Bronchial epithelial cell (primary cell): ENCODE measurements at places on chromosomes 2 and 18. TPM values are rescaled to one million over a fixed set of nuclear protein-coding genes. Genes with fewer than 3 reads are reported as not detected.

The CHRNG gene
- not detected in 2 replicates for total RNA-seq

The CETN1 gene
- not detected in 2 replicates for total RNA-seq

The NAT8 gene
- total RNA-seq, result not detected in 2 replicates

The XRCC5 gene
- 131 and 185 TPM in 2 replicates for total RNA-seq

The IL36B gene
- total RNA-seq, result 0.13 TPM in 1 of 2 replicates, not detected in the other

The POTEJ gene
- total RNA-seq, result not detected in 2 replicates

The CCDC141 gene
- total RNA-seq, result not detected in 2 replicates

The DHRS9 gene
- 5.8 and 19.1 TPM in 2 replicates for total RNA-seq

The CD8A gene
- under 0.01 TPM in 2 replicates for total RNA-seq

The CFC1 gene
- not detected in 2 replicates for total RNA-seq

The COLEC12 gene
- under 0.01 and 0.53 TPM in 2 replicates for total RNA-seq

The FAM110C gene
- total RNA-seq, result 9.2 and 9.9 TPM in 2 replicates

DNA sequence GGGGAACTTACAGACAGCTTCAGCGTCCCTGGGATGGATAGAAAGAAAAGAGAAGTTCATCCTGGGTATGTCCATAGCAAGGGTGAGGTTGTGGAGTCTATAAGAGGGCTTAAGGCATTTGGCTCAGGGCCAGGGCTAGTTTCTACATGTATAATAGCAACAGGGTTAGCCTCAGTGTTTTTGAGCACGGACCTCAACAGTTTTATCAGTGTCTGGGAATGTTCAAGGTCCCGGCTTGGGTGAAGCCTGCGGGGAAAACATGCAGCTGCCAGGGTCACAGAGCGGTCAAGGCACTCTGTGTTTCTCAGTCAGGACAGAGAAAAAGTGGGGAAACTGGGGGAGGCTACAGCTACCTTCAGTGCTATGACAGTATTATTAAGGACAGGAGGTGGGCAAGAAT is 427.7 kb upstream of the HS6ST1 start:
- DNase-seq, result peak; percentile 87

DNA sequence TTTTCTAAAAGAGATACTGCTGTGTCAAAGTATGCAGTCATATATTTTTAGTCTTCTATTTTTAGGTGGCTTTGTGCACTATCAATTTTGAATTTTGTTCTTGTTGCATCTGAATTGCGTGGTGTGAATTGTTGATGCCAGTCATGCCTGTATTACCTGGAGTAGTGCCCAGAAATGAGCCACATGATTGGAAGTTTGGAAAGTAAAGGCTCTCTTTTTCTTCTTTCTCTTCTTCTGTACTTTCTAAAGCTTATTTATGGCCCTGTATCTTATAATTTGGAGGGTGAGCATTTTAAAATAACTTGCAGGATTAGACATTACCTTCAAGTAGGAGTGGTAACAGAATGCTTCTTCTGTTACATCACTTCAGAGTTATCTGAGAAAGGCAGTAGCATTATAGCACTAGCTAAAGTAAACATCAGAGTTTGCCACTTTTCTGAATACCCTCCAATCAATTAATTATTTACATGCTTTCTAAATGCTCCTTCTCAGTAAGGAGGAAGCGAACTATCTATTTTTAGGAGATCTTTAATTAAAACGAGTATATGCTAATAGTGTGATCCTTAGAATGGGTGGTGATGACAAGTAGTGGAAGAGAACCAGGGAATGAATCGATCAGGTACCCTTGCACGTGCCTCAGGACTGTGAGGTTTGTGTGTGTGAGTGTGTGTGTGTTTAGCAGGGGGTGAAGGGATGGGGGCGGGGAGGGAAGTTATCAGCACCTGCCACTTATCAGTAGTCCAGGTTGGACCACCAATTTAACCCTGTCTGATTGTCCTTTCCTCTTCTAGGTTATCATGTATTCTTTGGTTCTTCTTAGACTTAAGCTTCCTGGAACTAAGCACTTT is 112.5 kb downstream of the MAP3K20 start:
- peak; percentile 45 for DNase-seq

GRCh38 chr2:100814453-100814852 is 5.5 kb upstream of the NPAS2 start:
- no peak for DNase-seq

DNA sequence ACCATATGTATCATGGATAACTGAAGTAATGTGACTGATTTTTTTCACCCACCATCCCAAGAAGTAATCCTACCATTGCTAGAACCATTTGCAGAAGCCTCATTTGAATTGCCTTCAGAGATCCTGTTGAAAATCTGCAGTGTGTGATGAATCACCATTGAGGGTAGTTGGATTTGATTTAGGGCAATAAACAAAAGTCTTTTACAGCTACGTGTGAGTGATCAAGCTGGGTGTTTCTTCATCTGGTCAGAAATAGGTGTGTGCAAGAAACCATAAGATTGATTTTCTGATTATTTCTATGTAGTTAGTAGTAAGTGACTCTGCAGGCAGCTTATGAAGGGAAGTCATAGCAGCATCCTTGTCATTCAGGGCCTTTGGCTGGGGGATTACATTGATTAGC is 159.6 kb downstream of the MGAT5 start:
- DNase-seq, result no peak

- peak; percentile 59 for DNase-seq
These were observed 102.1 kb downstream of the PRPF40A start for GRCh38 chr2:152615177-152615576.

DNA sequence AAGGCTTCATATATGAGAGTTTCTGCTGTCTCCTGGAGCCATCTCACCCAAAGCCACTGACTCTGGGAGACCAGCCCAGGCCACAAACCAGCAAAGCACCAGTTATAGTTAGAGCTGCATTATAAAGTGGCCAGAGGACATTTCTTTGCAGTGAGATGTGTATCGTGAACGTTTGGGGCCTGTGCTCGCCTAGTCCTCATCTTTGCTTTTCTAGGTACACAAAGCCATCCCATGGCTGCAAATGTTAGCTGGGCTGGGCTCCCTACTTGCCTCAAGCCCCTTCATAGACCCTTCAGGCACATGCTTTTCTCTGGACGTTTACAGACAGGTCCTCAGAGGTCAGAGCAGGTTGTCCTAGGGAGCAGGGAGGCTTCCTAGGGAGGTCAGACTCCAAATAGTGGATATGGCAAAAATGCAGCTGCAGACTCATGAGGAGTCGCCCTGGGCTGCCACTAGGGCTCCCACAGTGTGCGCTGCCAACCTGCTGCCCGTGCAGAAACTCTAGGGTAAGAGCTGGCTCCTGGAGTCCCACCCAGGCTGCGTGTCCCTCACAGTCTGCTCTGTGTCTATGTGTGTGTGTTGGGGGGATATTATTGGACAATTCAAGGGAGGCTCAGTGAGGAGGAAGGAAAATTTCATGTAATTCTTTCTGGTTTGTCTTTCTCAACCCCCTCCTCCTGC is 141.0 kb downstream of the RPIA start:
- no peak for DNase-seq

GRCh38 chr2:25309402-25309801 is 32.3 kb downstream of the DNMT3A start:
- peak; percentile 10 for DNase-seq

- peak; percentile 66 for DNase-seq
These were observed 654.3 kb downstream of the LRRTM4 start for GRCh38 chr2:76867854-76868253.

DNA sequence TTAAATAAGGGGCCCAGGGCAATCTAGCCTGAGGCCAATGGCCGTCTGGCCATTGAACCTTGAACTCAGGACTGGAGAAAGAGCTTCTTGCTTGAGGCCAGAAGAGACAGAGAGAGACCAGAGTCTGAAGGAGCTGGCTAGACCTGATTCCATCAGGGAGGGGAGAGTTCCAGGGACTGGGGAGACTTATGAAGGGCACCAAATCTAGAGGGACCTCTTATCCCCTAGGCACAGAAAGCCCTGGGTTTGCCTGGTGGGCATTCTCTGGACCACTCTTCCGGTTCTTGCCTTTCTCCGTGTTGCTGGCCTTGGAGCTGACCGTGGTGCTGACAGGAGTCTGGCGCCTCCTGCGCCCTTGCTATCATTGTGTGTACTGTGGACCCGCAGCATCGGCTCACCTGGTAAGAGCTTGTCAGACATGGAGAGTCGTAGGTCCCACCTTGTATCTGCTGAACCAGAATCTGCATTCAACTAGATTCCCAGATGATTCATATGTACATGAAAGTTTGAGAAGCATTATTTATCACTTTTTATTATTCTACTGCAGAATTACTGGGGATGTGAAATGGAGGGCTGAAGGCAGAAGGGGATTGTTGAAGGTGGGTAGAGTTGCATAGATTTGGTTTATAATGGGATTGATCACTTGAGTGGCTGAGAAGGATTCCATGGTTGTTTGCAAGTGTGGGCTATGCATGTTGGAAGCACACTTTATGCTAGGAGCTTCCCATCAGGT is 4.3 kb upstream of the TRPM8 start:
- DNase-seq, result peak; percentile 37

- DNase-seq, result peak; percentile 69
These were observed 230.8 kb upstream of the RAB6C start for GRCh38 chr2:129748653-129749052.

GRCh38 chr2:167579826-167580225 is 667.6 kb downstream of the STK39 start:
- no peak for DNase-seq

DNA sequence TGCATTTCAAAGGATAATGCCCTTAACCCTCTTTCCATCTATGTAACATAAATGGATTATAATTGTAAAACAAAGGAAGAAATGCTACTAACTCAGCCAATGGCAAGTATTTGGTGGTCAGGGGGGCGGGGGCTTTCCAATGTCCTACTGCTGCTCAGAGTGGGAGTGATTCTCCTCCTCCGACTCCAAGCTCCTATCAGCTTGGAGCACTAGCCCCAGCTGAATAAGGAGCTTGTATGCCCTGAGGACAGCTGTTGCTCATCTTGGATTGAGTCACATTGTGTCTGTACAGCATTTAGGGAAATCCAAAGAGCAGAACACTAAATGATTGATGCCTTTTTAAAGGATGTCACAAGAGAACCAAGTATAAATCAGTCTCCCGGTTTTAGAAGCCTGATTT is 105.6 kb upstream of the ZNF521 start:
- DNase-seq, result peak; percentile 21

DNA sequence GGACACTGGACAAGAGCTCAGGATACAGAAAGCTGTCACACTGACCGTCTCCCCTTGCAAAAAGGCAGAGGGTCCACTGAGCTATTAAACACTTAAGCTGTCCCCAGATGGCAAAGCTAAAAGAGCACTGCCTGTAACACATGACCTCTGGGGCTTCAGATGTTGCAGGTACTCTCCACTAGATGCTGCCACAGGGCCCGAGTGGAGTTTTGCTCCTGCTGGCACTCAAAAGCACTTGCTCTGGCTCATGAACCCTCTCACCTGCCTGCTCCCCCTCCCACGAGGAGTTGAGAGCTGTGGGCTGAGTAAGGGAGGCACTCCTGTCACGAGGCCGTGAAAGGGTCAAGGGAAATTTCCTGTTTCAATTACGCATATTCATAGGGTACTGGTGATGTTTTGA is 227.9 kb downstream of the PRKCE start:
- DNase-seq, result no peak
